NCI-H510A treated with DMSO at 0.1 percent for 48 hours (cell line): ENCODE measurements at places on chromosomes 13 and 19.

DNA sequence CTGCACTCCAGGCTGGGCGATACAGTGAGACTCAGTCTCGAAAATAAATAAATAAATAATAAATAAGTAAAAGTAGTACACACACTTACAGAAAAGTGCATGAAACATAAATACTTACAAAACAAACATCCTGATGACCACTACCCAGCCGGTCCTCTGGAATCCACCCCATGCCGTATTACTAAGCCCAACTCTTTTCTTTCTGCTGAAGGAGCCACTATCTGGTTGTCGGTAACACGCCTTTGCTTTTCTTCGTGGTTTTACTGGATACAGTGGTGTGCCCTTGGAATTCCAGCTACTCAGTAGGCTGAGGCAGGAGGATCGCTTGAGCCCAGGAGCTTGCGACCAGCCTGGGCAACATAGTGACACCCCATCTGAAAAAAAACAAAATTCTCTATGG is 39.4 kb downstream of the CELF5 start:
- DNase-seq: no peak

DNA sequence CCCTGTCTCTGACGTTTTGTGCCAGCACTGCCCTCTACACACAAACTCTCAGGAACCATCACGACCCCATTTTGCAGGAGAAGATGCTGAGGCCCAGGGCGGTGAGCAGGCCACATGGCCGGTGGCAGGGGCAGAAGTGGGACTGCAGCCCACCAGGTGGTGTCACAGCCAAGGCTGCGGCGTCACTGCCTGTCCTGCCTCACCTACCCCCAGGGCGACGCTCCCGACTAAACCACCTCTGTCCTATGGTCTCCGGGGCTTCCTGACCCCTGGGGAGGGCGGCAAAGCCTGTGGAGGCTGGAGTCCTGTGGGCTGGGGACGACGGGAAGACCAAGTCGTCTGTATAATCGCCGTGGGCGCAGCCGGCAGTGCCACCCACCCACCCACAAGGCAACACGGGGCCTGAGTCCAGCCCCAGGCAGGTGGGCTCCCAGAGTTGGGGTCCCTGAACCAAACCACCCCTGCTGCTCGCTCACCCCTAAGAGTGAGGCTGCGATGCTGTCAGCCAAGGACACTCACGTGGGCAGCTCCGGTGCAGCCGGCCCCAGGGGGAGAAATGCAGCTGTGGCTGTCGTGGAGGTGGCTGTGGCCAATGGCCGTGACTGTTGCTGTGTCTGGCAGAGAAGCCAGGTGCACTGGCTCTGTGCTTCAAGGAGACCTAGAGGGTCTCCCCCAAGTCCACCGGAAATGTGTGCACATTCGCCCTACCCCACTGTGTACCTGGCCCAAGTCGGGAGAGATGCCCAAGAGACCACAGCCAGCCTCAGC is 29.7 kb downstream of the RASA3 start:
- DNase-seq: no peak

GRCh38 chr13:41199079-41199478 is 4.7 kb upstream of the KBTBD7 start:
- DNase-seq: no peak

DNA sequence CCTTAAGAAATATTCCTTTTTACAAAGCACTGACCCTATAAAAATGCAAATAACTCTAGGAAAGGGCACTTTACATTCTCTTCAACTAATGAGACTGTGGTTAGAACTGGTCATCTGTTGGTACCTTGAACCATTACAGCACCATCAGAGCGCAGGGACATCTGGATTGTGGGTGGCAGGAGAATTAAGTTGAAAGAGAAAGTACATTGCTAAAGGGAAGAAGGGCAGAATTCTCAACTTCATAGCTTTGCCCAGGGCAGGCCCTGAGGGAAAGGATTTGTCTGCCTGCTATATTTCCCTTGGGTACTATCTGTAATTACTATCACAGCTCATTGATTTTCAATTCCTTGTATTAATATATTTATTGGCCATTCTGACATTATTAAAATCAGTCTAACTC is 196.8 kb downstream of the KLF12 start:
- DNase-seq: no peak

GRCh38 chr13:56563663-56564062 is 577.1 kb upstream of the PRR20A start:
- DNase-seq: no peak

DNA sequence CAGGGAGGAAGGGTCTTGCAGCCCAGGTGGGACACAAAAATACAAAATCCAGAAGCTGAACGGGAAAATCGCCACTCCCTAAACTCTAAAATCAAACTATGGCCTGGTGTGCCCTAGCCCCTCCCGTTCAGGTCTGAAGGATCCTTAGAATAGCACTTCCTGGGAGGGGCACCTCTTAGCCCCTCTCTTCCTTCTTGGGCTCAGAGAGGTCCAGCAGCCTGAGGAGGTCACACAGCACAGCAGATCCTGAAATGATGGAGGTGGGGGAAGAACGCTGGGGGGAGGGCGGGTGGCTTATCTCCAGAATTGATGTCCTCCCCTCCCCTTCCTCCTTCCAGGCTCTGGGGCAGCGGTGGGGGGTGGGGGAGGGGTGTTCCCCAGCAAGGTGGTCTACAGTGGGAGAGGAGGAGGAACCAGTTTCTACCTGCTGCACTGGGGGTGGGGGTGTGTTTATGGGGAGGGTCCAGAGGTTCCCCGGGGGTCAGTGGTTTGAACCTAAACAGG is 1.9 kb downstream of the DIRAS1 start:
- no peak for DNase-seq

DNA sequence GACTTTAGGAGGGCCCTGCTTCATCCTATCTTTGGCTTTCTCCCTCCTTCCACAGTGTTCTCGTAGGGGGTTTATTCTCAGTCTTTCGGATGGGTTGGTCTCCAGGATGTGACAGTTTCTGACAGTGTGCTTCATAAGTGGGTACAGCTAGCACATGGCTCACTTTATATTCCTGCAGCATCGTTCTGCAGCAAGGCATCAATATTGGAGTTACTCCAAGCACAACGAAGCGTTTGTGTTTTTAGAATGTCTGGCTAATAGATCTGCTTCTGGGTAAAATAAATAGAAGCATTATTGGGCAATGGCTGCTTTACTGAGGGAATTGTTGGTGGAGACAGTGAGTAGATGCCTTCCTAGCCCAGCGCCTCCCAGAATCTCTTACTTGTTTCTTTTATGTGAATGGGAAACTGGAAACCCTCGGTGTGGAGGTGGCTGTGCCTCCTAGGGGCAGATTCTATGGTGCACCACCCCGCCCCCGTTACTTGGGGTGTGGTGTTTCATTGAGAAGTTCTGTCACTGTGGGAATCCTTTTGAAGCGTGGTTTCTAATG is 2.0 kb downstream of the FARP1 start:
- peak; percentile 25 for DNase-seq

DNA sequence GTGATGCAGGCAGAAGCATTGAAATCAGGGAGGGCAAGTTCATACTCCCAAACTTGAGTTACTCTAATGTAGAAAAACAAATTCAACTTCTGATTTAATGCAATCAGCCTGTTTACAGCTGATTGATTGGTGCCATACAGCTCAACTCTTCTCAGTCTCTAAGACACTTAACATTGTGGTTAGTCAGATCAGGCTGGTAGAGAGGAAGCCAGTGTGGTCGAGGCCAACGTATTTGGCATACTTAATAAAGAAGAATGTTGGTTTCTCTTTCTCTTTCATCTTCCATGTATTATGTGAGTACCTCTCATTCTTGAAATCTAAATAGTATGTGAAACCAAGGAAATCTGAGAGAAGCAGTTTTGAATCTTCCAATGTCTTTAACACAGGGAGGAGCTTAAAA is 255.0 kb upstream of the SLITRK1 start:
- no peak for DNase-seq

- DNase-seq: no peak
These were observed 10.8 kb upstream of the CCNA1 start for GRCh38 chr13:36421447-36421846.
